ENCODE measurements at places on chromosomes 2 and 18.

- DNase-seq: no peak
These were observed 15.0 kb upstream of the CPS1 start for GRCh38 chr2:210541290-210541902.

- DNase-seq: no peak
These were observed 84.8 kb downstream of the CTIF start for GRCh38 chr18:48623468-48624235.

DNA sequence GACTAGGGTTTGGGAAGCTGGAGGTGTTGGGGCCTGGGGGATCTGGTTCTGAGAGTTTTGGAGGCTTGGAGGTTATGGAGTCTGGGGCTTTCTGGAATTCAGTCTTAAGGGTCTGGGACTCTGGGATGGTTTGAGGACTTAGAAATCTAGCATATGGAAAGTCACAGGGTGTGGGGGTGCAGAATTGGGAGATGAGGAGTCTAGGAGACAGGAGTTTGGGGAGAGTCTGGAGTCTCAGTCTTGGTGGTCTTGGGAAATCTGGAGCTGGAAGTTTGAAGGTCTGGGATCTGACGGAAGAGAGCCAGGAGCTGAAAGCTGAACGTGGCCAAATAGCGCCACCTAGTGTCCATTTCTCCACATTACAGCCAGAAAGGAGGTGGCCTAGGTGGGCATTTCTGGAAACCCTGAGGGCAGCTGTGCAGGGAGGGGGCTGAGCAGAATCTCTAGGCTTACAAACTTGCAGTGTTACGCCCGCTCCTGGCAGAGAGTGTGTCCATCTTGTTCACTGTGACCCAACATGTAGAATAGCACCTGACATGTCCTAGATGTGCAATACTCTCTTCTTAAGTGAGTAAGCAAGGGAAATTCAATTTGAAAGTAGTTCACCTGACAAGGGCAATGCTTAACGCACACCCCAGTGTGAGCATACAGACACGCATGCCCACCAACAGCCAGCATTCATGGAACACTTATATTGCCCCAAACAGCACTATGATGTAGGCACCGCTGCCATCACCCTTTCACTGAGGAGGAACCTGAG lies 204.8 kb downstream of the TFCP2L1 start:
- DNase-seq: no peak

DNA sequence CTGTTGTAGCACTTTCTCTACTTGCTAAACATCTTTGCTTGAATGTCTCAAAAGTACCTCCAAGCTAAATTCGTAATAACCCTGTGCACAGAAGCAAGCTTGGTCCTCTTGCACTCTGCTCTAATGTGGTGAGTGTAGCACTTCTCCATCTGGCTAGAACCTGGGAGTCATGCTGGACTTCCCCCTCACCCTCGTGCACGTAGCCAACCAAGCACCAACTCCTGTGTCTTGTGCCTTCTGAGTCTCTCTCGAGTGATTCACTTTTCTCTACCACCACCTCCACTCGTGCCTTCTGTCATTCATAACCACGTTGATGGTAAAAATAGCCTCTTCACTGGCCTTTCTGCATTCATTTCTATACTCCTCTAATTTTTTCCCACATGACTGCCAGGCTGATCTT lies 91.9 kb upstream of the KCNE4 start:
- DNase-seq: no peak

- no peak for DNase-seq
These were observed 95.1 kb downstream of the ALPK2 start for GRCh38 chr18:58533766-58534165.

DNA sequence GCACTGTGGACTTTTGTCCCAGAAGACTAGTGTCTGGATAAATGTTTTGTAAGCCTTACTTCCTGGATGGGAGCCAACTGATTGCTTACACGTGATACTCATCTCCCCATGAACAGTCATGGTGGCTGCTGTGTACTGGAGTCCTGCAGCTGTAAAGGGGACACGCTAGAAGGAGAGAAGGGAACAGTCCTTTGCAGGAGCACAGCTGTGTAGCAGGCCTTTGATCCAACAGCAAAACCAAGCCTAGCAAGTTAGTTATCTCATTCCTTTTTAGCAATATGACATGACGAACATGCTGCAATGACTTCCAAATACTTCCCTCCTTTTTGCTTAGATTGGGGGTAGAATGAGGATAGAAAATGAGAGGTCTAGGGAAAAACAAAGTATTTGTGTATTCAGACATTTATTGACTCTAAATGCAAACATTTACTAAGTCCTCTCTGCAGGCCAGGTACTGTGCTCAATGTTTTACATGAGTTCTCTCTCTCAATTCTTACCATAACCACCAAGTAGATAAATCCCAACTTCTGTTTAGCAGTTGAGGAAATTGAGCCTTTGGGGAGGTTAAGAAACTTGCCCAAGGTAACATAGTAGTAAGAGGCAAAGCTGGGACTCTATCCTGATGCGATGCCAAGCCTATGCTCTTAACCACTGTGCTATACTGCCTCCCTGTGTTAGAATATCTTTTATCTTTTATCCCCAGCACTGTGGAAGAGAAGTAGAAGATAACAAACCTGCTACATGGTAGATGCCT lies 55.4 kb upstream of the CD28 start:
- DNase-seq: no peak

- peak; percentile 16 for DNase-seq
These were observed 507 bp downstream of the PKP4 start for GRCh38 chr2:158457092-158457825.

DNA sequence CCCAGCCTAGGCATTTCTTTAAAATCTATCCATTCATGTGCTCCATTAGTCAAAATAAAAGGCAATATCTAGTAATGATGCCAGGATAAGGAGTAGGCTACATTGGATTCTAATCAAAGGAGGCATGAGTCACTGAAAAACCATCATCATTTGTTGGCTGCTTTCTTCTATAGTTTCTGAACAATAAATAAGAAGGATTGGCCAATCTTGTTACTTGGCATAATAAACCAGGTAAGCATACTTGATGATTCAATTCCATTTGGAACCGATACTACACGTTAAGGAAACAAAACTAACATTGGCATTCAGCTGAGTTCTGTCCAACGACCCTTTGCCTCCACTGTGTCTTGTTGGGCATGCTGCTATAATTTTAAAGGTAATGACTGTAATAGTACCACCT lies 27.2 kb downstream of the ATP8B1 start:
- DNase-seq: no peak

DNA sequence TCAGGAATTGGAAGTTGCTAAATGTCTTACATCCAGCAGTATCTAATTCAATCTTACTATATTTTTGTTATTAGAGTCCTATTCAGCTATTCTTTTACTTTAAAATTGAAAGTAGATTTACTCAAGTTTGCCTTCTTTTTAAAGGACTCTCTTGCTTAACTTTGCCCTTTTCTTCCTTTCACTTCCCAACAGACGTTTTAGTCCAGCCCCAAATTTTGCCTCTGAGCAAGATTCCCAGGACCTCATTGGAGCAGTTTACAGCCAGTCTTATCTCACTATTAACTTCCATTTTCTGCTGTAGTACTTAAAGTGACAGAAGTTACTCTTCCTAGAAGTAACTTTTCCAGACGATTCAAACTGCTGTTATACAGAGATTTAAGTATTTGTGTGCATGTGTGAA lies 1.7 kb upstream of the PRKD3 start:
- DNase-seq: no peak

GRCh38 chr2:221423210-221423804 lies 148.8 kb downstream of the EPHA4 start:
- DNase-seq: no peak

DNA sequence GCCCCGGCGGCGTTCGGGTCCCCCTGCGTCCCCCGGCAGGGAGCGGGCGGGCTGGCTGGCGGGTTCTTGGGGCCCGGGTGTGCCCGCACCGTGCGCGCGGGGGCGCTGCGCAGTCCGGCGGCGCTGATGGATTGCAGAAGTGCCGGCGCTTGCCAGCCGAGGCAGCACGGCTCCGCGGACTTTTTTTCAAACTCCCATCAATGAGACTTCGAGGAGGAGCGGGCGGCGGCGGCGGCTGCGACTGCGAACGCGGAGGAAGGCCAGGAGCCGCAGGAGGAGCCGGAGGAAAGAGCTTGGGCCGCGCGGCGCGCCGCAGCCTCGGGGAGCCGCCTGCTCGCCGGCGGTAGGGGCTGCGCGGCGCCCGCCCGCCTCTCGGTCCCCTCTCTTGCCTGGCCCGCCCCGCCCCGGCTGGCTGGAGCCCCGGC lies at the start of gene GLI2:
Gene GLI2 (plus strand): TSS at position 123 of the 425 bp plus-strand sequence. CDS start 61,453 bp downstream, outside the sequence.
- DNase-seq: no peak

DNA sequence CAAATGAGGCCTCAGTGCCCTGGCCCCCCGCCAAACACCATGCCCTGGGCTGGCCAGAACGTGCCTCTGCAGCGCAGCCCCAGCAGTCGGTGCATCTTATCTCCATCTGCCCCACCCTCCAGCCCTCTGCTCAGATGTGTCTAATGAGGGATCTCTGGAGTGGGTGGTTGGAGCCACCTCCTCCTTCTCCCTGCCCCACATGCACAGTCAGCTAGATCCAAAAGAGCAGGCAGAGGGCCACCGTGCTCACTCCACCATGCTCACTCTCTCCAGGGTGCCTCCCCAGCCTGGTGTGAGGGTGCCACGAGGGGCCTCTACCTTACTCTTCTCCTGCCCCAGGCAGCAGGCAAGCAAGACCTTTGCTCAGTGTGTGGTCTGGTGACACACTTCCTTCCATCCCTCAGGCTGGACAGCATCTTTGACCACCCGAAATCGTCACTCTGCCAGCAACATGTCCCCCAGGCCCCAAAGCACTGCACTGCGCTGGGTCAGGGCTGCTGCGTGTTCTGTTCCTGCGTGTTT lies 266.1 kb upstream of the HDAC4 start:
- DNase-seq: no peak

GRCh38 chr2:180124273-180125139 lies 117.4 kb upstream of the CWC22 start:
- DNase-seq: no peak

DNA sequence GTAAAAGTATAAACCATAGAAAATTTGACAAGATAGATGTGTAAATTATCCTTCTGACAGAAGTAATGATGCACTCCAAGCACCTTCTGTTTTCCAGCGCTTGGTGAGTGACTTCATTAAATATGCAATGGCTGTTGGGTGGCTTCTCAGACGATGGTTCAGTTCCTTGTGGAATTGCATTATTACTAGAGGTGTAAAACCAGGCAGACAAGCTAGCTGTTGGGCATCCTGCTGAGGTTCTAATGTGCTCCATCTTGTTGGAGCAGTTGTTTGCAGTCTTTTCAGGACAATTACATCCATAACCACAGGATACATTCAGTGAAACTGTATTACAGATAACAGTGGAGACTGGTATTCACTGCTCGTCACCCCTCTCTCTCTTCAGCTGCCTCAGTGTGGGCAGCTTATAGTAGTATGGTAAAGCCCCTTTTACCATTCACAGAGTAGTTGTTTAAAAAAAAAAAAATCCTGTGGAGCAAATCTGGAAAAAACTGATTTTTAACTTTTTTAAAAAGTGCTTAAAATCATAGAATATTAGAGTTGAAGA lies 143.5 kb downstream of the AGPS start:
- DNase-seq: no peak

GRCh38 chr2:192082121-192082520 lies 112.6 kb downstream of the TMEFF2 start:
- DNase-seq: no peak

GRCh38 chr2:188475945-188476344 lies 184.3 kb downstream of the GULP1 start:
- no peak for DNase-seq

DNA sequence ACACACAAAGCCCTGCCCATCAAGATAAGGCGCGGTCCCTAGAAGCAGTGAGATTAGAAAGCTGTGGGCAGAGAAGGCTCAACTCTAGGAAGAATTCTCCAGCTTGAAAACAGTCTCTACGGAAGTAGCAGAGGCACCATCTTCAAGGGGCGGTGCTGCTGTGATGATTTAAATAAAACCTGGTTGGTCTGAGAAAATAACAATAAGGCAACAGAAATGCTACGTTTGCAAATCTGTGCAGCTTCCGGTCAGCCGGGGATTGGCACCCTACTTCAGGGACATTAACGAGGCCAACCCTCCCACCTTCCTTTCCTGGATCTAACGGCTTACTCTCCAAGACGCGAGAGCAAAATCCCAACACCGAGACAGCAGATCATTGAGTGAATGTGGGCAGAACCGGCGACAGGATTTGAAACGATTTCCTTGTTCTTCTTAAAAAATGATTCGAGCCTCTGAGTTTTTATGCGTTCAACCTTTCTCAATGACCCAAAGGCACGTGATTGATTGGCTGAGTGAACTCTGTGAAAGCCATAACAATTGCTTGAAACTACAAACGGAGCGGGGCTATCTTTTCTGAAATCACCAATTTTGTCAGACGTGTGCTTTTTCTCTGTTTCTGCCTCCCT lies 93.7 kb upstream of the ZNF516 start:
- DNase-seq: no peak

- no peak for DNase-seq
These were observed 400.0 kb upstream of the CDH2 start for GRCh38 chr18:28576941-28577340.

Measured in T follicular helper cell (primary cell).